ENCODE measurements at places on chromosomes 7 and 10. TPM values are rescaled to one million over a fixed set of nuclear protein-coding genes. Genes with fewer than 3 reads are reported as not detected.
A peak's percentile ranks its signal among the peaks of the same experiment; 100 is the strongest.

DNA sequence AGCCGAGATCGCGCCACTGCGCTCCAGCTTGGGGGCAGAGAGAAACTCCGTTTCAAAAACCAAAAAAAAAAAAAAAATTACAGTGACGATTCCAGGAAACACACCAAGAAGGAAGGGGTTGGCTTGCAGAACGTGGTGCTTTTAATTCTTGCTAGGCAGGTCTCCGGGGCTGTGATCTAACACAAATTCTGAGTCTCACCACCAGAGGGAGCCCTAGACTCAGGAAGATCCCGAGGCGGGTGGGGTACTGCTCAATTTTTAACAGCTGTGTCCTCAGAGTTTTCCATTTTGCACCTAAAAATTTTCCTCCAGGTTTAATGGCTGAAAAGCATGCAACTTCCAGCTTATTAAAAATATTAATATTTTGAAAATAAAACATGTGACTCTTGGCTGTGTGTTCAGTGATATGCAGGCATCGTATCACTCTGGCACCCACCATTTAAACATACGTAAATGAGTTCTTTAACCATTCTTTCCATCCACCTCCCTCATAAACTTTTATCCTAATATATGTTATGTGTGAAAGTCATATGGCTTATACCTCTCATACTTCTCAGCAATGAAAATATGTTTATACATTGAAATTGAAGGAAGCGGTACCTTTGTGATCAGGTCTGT, 26.5 kb upstream of the NUB1 start:
- peak; percentile 79 for DNase-seq

DNA sequence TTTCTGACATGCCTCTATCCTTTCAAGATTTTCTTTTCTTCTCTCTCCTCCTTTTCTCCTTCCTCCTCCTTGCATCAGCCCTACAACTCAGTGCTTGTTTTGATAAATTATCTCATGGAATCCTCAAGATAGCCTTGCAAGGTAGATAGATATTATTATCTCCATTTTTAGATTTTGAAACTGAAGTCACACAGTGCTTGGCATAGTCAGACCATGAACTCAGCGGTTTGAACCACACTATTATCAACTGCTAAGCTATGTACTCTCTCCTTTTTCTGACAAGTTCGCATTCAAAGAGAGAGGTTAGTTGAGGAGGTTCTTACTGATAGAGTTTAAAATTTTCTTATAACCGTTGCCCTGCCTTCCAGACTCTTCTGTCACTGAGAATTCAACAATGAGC, 79.1 kb downstream of the SUGCT start:
- DNase-seq: no peak

GRCh38 chr7:31059551-31059950, 7.4 kb downstream of the ADCYAP1R1 start:
- no peak for DNase-seq

- DNase-seq: no peak
These were observed 42.5 kb downstream of the SIRT1 start for GRCh38 chr10:67926951-67927350.

DNA sequence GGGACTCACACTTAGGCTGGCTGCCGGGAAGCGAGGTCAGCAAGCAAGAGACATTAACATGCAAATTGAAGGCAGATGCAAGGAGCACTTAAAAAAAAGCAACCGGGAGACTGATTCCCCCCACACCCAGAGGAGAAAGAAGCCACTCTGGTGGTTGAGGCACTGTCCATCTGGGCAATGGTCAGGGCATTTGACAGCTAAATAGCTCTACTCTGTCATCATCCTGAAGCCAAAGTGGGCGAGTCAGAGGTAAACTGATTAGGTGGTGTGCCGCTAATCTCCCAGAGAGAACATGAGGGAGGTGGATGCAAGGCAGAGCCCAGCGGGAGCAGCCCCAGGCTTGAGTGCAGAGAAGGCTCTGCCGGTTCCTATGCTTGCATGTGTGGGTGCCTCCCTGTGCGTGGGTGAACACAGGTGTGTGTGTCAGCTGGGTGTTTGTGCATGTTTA, 100.6 kb downstream of the PLXNA4 start:
- no peak for DNase-seq

GRCh38 chr7:2763597-2763996, 75.6 kb downstream of the AMZ1 start:
- no peak for DNase-seq

GRCh38 chr10:22615819-22616499, 98.4 kb downstream of the PIP4K2A start:
- DNase-seq: no peak

DNA sequence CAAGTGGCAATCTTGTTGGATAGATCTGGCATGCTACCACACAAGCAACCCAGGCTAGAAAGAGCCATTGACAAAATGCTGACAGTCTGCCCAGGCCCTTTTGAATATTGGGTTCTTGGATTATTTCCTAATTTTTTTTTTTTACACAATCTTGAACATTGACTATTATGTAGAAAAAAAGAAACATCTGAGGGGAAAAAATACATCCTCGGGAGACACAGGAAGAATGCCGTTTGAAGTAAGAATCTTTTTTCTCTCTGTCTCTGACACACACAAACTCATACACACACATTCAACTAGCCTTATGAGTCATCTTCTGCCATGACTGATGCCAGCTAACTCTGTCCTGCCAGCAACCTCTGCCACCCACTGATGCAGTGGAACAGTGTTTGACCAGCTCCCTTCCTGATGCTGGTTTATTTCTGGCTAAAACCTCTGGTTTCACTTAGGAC, 47.2 kb downstream of the SORBS1 start:
- DNase-seq: peak; percentile 78

GRCh38 chr7:3393862-3394261, 92.8 kb downstream of the SDK1 start:
- no peak for DNase-seq

DNA sequence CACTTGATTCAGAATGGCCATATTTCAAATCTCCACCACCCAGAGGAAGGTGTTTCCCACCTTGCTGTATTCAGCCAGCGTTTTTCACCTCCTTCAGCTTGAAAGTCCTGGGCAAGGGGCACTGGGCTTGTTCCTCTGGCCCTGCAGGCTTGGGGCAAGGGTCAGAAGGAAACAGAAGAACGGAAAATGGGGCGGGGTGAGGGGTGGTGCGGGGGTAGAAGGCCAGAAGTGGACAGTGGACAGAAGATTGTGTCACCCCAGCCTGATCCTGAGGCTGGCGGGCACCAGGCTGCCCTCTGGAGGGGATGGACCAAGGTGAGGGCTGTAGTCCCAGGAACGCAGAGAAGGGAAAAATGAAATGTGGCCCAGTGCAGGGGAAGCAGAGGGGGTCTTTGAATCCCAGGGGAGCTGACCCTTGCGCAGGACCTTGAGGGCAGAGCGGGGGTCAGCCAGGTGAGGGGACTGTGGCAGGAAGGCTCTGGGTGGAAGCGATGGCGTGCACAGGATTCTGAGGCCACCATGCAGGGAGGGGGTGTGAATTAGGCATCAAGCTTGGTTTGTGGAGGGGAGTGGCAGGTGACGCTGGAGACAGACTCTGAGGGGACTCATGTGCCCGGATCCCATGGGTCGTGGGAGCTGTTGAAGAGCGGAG, 23.0 kb downstream of the TMEM120A start:
- no peak for DNase-seq

DNA sequence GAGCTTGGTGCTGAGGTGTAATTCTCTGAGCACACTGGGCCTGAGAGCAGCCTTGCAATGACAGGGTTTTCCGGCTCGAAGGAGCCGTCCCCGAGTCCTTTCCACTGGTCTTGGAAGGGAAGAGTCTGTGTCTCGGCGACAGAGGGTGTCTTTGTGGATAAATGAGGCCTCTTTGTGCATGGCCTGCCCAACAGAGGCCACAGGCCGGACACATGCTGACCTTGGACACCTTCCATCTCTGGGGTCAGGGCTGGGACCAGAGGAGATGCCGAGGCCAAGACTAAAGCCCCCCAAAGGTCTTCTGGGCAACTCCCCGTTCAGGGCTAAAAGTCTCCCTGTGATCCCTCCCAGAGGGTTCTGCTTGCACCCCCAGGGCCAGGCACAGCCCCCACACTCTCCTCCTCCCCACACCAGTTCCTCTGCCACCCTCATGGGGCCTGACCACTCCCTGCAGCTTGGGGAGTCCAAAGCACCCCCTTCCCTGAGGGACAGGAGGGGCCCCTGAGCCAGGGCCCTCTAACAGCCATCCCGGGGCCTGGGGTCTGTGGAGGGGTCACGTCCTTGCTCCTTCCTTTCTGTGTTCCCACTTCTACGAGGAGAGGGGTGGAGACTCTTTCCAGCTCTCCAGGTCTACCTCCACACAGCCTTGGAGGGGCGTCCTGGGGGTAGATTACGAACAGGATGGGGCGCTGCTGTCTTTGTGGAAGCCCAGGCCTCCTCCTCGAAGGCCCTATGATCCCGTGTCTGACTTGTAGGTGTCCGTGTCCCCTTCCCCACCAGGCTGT, 130.6 kb upstream of the FAM20C start:
- no peak for DNase-seq

DNA sequence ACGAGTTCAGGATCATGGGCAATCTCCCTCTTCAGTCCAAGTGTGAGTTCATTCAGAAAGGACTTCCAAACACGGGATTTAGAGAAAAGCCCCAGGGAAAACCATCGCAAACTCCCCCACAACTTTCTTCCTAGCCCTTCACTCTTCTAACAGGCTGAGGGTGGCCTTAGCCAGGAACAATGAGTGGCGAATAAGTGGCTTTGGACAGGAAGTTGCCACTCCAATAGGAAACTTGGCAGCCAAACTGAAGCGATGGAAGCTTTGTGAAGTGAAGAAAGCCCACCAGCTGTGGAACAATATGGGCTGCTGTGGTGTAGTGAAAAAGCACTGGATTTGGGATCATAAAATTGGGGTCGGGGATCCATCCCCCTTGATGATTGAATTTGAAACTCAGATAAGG, 193.2 kb downstream of the TEX36 start:
- DNase-seq: no peak

DNA sequence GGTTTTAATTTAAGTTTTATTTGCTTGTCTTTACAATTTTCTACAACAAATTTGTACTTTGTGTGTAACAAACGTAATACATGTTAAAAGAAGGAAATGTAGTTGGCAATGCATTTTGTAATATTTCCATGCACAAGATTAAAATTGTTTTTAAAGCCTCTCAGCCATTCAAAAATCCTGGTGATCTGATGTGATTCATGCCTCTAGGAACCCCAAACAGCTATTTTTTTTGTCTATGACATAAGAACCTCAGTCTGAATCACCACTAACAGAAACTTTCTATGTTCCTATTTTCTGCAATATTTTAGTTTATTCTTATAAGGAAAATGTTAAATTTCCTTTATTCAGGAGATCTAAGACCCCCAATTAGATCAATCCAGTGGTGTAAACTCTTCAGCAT, 183.1 kb upstream of the YAE1 start:
- no peak for DNase-seq

DNA sequence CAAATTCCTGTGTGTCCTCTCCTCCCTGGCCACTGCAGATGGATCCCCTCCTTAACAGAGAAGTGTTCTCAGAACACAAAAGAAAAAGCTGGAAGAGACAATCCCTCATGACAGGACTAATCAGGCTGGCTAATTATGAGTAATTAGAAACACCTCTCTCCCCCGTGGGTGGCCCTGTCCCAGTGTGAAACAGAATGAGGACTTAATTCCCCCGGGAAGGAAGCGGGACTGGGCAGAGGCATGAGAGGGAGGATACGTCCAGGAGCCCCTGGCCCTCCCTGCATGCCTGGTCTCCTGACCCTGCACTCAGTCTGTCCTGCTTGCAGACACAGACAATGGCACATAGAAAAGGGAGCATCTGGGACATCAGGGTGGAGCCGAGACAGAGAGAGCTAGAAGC, 7.6 kb upstream of the ADCYAP1R1 start:
- DNase-seq: no peak

DNA sequence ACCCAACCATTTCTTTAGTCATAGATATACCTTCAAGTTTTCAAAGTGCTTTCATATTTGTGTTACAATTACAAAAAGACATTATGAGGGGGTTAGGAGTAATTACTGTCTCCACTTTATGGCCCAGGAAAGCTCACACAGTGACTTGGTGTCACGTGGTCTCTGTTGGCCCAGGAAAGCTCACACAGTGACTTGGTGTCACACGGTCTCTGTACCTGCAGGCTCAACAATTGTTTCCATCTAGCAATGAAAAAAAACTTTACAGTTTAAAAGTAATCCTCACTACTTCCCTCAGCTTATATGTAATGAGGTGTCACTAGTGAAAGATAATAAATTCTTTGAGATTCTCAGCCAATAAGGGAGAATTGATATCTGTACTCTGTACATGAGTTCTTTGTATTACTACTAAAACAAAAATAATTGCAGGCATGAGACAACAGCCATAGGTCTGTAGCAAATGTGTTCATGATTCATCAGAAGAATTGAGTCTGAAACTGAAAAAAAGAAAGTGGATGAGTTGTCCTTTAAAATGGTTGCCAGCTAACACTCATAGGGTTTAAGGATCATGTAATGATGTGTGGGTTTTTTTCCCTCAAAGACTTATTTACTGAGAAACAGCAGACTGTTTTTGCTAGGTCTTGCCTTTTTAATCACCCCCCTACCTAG, 10.9 kb downstream of the OGDH start:
- no peak for DNase-seq

DNA sequence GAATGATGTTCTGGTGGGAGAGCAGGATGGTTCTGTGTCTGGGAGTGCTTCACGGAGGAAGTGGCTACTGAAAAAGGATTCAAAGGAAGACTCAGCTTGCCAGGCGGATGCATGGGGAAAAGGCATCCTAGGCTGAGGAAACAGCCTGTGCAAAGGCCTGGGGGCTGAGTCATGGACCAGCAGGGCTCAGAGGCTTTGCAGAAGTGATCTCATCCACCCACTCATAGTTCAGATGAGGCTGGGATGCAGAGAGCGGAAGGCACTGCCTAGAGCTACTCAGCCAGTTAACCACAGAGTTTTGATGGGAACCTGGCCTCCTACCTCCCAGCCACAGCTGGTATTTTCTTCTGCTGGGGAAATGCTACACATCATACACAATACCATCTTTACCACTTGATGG, 15.8 kb upstream of the ADAMTS14 start:
- DNase-seq: no peak

- peak; percentile 25 for DNase-seq
These were observed 41.4 kb downstream of the GSDME start for GRCh38 chr7:24715661-24716479.

- no peak for DNase-seq
These were observed 28.8 kb downstream of the VIPR2 start for GRCh38 chr7:159115601-159116501.

GRCh38 chr7:99331002-99331401, 5.3 kb downstream of the ARPC1A start:
- no peak for DNase-seq

The UNC5B gene
- 12.9 TPM for total RNA-seq

The PHF14 gene
- total RNA-seq: 21.0 TPM

The ADCY1 gene
- 0.14 TPM for total RNA-seq

The AMPH gene
- total RNA-seq: not detected

The MEIG1 gene
- not detected for total RNA-seq

The LFNG gene
- 5.6 TPM for total RNA-seq

The NUTM2E gene
- not detected for total RNA-seq

The USP54 gene
- 23.2 TPM for total RNA-seq

The NXPH1 gene
- not detected for total RNA-seq

The CUTC gene
- 17.0 TPM for total RNA-seq

The ATG9B gene
- 0.34 TPM for total RNA-seq

The THSD7A gene
- total RNA-seq: not detected

The EPHB6 gene
- total RNA-seq: not detected

The ERLIN1 gene
- 39.0 TPM for total RNA-seq

The SMURF1 gene
- 23.0 TPM for total RNA-seq

The SLC26A4 gene
- total RNA-seq: 0.03 TPM

The ASB10 gene
- total RNA-seq: not detected
